ENCODE measurements at places on chromosomes 4 and X.

DNA sequence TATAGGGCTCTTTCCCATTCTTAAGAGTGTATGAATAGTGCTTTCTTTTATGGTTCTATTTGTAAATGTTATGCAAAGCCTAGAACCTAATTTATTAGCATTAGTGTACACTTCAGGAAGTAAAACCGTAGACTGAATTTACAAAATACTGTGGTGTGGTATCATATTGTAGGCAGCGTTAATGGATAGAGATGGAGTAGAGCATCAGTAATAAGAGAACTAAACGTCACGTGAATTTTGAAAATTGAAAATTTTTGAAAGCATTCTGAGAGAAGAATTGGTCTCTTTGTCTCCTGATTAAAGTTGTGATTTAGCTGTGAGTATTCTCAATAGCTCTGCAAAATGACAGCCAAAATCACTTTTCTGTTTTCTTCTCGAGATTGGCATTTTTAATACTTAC, 2.9 kb downstream of the STIM2 start:
- peak; percentile 38 for DNase-seq

DNA sequence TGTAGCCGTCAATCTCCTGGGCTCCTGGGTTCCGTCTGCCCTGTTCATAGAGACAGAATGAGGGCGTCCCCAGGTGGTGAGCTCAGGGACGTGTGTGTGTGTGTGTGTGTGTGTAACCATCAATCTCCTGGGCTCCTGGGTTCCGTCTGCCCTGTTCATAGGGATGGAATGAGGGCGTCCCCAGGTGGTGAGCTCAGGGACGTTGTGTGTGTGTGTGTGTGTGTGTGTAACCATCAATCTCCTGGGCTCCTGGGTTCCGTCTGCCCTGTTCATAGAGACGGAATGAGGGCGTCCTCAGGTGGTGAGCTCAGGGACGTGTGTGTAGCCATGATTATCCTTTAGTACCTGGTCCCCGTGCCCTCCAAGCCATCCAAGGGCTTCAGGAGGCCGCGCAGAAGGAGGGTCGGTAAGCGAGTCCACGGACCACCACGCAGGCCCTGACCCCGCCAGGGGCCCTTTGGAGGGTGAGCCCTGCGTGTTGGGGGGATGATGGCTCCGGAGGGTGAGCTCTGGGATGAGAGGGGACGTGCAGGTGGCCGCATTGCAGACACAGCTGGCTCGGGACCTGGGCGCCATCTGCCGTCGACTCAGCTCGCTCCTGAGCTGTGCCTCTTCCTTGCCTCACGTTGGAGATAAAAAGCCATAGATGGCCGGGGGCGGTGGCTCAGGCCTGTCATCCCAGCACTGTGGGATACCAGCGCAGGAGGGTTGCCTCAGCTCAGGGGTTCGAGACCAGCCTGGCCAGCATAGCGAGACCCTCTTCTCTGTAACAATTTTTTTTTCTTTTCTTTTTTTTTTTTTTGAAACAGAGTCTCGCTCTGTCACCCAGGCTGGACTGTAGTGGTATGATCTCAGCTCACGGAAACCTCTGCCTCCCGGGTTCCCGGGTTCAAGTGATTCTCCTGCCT, 5.4 kb upstream of the GTPBP6 start:
- no peak for DNase-seq

DNA sequence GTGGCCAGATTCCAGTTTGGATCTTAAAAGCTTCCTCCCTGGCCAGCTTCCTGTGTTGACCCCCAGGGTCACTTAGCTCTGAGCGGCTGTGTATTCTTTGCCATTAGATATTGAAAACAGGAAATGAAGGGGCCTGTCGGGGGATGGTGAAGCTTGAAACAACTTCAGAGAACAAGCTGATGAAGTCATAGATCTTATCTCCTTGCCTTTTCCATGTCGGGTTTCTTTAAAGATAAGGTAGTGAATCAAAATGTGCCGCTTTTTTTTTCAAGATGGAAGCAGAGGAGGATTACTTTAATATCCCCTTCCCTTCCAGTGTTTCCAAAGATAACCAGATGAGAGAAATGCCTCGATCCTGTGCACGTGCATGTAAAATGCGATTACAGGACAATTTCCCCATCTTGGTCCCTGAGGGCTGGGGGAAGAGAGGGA, 508.5 kb downstream of the MID1IP1 start:
- no peak for DNase-seq

GRCh38 chrX:71103110-71103983, 3.2 kb downstream of the CXorf65 start:
- DNase-seq = peak; percentile 65

DNA sequence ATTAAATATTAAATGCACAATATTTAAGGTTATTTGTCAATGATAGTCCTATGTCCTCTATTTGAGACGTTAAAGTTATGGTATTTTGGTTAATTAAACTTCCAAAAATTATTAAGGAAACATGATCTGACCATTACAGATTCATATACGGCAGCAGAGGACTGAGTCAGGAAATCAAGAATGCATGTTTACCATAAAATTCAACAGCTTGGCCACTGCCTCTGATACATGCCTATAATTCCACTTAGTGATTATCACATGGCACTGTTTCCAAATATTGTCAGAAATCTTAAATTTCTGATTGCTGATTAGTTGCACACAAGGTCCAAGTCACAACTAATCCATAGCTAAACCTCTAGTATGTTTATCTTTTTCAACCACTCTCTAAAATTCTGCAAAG, 232.2 kb upstream of the UGT8 start:
- DNase-seq = no peak

- DNase-seq = no peak
Observed at GRCh38 chrX:20499763-20500162, 233.1 kb upstream of the RPS6KA3 start.

GRCh38 chr4:124322234-124323065, 390.1 kb downstream of the ANKRD50 start:
- DNase-seq = peak; percentile 69

DNA sequence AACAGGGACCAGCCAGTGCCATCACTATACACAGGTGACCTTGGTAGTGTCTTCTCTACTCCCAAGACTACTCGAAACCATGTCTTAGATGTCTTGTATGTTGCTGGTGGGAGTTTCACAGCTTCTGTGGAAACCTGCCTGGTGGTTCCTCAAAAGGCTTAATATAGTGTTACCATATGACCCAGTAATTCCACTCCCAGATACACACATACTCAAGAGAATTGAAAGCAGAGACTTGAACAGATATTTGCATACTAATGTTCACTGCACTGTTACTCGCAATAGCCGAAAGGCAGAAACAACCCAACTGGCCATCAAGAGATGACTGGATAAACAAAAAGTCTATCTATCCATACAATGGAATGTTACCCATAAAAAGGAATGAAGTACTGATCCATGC, 3.1 kb downstream of the TFDP3 start:
- DNase-seq = no peak

DNA sequence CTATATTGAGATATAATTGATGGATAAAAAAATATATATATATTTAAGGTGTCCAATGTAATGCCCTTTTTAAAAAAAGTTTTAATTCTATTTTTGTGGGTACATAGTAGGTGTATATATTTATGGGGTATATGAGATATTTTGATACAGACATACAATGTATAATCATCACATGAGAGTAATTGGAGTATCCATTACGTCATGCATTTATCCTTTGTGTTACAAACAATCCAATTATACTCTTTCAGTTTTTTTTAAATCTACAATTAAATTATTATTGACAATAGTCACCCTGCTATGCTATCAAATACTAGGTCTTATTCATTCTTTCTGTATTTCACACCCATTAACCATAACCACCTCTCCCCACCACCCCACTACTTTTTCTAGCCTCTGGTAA, 66.3 kb upstream of the DIPK2B start:
- DNase-seq = no peak

- no peak for DNase-seq
Observed at GRCh38 chr4:85790582-85790981, 315.6 kb downstream of the ARHGAP24 start.

GRCh38 chr4:174216799-174217272, 66.6 kb downstream of the FBXO8 start:
- no peak for DNase-seq

- no peak for DNase-seq
Observed at GRCh38 chr4:107388736-107389274, 331.2 kb downstream of the PAPSS1 start.

DNA sequence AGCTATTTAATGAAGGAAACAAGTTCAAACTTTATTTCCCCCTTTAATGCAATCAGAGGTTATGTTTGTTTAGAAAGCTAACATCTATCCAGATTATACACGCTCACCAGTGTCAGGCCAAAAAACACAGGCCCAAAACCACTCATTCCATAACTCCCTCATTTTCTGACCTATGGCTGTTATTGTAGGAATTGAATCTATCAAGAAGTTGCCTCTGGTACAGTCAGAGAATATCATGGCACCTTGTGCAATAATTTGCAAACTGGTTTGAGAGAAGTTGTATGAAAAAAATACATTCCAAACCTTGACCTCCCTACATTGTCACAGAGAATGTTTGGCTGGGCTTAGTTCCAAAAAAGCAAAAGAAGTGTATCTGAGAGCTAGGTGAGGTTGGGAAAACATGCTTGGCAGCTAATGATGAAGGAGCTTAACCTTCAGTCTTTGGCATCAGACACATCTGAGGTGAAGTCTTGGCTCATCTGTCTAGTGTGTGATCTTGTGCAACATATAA, 591.0 kb downstream of the ANKRD50 start:
- DNase-seq = no peak

All from HAP-1 (cell line).